ENCODE measurements at places on chromosomes 3 and 15.

GRCh38 chr3:188680605-188681004 is 491.2 kb upstream of the TPRG1 start:
- no peak for DNase-seq

GRCh38 chr3:123881771-123882170 is 2.4 kb downstream of the MYLK start:
- DNase-seq = no peak

GRCh38 chr3:42159706-42160472 is 68.7 kb downstream of the TRAK1 start:
- DNase-seq = peak; percentile 87

DNA sequence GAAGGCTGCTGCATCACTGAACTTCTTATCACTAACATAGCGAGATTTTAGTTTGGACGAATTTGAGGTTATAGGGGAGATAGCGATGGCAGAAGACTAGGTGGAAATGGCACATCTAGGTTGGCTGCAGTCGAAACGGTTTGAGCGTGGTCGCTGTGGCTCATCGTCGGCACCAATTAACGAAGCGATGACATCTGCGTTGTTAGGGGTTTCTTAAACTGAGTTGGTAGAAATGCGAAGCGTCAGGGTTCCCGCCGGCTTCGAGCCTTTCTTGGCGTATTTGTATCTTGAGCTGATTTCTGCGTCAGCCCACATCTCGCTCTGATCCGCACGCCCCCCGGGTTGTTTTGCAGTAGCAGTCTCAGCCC is 319 bp downstream of the LNP1 start:
- no peak for DNase-seq

- DNase-seq = no peak
Observed at GRCh38 chr3:71417791-71418190, 165.7 kb downstream of the FOXP1 start.

- no peak for DNase-seq
Observed at GRCh38 chr3:98824256-98824655, 61.1 kb downstream of the ST3GAL6 start.

GRCh38 chr3:179418610-179419009 is 32.7 kb downstream of the GNB4 start:
- DNase-seq = no peak

DNA sequence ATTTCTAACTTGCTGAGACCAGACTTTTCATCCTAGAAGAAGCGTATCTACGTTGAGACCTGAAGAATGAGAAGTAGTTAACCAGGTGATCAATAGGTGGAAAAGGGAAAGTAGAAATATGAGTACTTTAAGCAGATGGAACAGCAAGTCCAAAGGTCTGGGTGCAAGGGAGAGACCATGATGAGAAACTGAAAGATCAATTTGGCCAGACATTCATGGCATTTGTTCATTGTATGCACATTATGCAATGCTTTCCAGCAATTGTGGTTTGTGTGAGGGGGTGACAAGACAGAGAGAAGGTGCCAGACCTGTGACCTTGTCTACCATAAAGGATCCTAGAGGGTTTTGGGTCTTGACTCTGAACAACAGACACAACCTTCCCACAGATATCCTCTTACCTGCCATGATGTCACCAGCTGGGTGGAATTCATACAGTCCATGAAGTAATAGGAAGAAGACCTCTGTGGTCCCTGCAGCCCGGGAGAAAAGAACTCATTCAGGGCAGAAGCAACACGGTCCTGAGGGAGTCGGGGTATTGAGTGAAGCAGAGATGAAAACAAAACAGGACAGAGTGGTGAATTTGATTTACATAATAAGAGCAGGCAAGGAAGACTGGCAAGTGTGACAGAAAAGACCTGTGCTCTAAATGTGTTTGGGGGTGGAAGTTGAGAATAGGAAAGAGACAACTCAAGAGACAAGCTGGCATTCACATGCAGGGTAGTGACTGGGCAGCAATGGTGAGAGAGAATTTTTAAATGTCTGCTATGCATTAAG is 63.4 kb upstream of the PSMD6 start:
- DNase-seq = no peak

- no peak for DNase-seq
Observed at GRCh38 chr15:100628746-100629145, 26.4 kb downstream of the ASB7 start.

DNA sequence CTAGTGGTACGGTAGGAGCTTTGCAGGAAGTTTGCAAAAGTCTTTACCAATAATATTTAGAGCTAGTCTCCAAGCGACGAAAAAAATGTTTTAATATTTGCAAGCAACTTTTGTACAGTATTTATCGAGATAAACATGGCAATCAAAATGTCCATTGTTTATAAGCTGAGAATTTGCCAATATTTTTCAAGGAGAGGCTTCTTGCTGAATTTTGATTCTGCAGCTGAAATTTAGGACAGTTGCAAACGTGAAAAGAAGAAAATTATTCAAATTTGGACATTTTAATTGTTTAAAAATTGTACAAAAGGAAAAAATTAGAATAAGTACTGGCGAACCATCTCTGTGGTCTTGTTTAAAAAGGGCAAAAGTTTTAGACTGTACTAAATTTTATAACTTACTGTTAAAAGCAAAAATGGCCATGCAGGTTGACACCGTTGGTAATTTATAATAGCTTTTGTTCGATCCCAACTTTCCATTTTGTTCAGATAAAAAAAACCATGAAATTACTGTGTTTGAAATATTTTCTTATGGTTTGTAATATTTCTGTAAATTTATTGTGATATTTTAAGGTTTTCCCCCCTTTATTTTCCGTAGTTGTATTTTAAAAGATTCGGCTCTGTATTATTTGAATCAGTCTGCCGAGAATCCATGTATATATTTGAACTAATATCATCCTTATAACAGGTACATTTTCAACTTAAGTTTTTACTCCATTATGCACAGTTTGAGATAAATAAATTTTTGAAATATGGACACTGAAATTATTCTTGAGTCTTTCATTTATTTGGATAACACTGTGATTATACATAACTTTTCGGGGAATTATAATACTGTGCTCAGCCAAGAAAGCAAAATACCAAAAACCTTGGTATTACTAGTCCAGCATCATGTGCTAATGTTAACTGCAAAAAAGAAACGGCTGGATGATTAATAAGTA is 2.2 kb downstream of the SOX2 start:
- no peak for DNase-seq

DNA sequence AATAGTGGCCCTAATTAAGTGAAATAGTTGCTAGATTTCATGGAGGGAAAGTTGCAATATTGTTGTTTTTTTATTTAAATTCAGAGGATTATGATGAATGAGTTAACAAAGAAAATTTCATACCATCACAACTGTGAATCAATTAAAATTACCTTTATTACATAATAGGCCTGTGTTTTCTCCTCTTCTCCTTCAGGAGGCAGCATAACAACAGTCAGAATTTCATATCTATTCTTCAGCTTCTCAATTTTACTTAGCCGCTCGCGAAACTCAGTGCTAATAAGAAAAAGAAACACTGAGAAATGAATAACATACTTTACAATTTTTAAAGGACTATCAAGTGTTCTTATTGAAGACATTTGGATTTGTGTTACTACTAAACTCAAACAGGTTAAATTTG is 29.4 kb downstream of the TTC14 start:
- DNase-seq = no peak

GRCh38 chr15:34644061-34644460 is 60.6 kb upstream of the GOLGA8B start:
- DNase-seq = no peak

GRCh38 chr15:57566834-57567233 is 24.9 kb upstream of the MYZAP start:
- DNase-seq = no peak

DNA sequence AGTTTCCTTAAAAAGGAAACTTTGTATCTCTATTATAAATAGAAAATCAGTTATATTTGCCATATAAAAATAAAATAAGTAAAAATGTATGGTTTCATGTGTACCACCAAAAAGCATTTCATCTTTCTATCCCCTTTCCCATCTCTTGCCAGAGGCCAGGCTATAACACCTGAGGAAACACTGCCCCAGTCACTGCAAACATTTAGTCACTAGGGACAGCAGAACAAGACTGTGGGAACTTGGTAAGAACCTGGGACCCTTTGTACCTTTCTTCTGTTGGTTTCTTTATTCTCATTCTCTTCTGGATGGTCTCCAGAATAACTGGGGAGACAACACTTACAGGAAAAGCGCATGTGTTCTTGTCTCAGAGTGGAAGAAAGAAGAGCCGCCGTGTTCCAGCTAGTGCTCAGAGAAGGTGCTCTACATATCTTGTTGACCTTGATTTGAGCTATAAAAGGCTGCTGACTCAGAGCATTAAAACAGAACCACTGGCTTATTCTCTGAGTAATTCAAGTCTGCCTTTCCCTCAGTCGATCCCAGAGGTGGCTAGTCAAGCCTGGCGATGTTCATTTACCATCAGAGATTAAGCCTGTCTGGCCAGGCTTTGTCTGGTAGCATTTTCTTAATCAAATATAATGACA is 361.6 kb downstream of the RBMS3 start:
- no peak for DNase-seq
